Fibroblast of the aortic adventitia (primary cell): ENCODE measurements at places on chromosomes 7 and 10. TPM values are rescaled to one million over a fixed set of nuclear protein-coding genes. Genes with fewer than 3 reads are reported as not detected.

TMEM196 gene
- not detected in 2 replicates for total RNA-seq

BLNK gene
- total RNA-seq = not detected in 2 replicates

MBLAC1 gene
- 1.9 and 4.2 TPM in 2 replicates for total RNA-seq

MCM10 gene
- 19.5 TPM in 1 of 2 replicates, not detected in the other for total RNA-seq

LGI1 gene
- 0.16 and 0.18 TPM in 2 replicates for total RNA-seq

MAGI2 gene
- 16.1 and 25.5 TPM in 2 replicates for total RNA-seq

RNLS gene
- total RNA-seq = 7.0 and 16.8 TPM in 2 replicates
